ENCODE measurements at places on chromosomes 4 and X. TPM values are rescaled to one million over a fixed set of nuclear protein-coding genes. Genes with fewer than 3 reads are reported as not detected.

The SFRP2 gene
- total RNA-seq: 3.2 TPM

The LNX1 gene
- 19.8 TPM for total RNA-seq

The PAGE2B gene
- not detected for total RNA-seq

The CTAG2 gene
- not detected for total RNA-seq

The TLL1 gene
- total RNA-seq: 0.16 TPM

The SATL1 gene
- total RNA-seq: 0.51 TPM

The PGAM4 gene
- total RNA-seq: not detected

The ERAS gene
- 0.31 TPM for total RNA-seq

The KLB gene
- total RNA-seq: 0.43 TPM

The TLR3 gene
- total RNA-seq: not detected

The AMBN gene
- not detected for total RNA-seq

DNA sequence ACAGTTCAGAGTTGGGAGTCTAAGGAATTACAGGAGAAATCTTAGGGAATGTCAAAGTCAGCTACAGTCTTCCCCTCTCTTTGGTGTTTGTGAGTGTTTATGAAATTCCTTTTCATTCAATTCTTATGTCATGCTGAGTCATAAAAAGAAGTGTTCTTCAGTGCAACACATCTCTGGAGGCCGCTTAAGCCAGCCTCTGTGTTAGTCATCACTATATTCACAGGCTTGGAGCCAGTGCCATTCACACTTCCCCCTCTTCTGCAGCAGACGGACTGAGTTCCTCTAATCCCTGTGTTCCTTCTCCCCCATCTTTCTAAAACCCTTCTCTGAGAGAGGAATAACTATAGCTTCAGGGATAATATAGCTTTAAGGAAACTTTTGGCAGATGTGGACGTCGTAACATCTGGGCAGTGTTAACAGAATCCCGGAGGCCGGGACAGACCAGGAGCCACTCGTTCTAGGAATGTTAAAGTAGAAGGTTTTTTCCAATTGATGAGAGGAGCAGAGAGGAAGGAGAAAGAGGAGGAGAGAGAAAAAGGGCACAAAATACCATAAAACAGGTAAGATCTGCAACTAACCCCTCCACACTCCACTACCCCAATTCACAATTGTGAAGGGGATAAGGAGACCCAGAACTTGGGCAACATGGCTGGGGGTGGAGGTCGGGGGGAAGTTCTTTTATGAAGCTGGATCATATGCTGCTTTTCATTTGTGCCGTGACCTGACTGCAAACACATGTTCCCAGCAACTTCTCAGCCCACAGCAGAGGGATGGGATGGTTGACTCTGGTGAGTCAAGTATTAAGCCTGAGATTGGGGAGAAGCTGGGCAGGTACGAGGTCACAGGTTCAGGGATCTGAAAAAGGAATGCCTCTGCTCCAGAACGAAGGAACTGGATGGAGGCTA lies at the start of gene SRPX2:
Gene SRPX2 (plus strand): TSS at position 244 of the 905 bp plus-strand sequence. CDS start 2,124 bp downstream, outside the sequence.
- H3K4me1 ChIP-seq: peaks cover 20% of the 10 kb centered on the region
- DNase-seq: no peak
- no peak within 1 kb of the TSS for H3K4me3 ChIP-seq
- no peaks in the 10 kb centered on the region for H3K36me3 ChIP-seq

- no peaks in the 10 kb centered on the region for H3K27me3 ChIP-seq
- no peaks in the 10 kb centered on the region for H3K4me1 ChIP-seq
- H3K36me3 ChIP-seq: peaks cover 8% of the 10 kb centered on the region
- DNase-seq: no peak
Observed at GRCh38 chrX:101117701-101118100, 19.7 kb downstream of the CENPI start.

- DNase-seq: no peak
- no peaks in the 10 kb centered on the region for H3K36me3 ChIP-seq
- peak overlapping the region; percentile 96 for H3K4me3 ChIP-seq
- peaks cover 15% of the 10 kb centered on the region for H3K4me1 ChIP-seq
- H3K27ac ChIP-seq: peak overlapping the region; percentile 99
Observed at GRCh38 chrX:118347131-118347530, 1.2 kb downstream of the WDR44 start.

DNA sequence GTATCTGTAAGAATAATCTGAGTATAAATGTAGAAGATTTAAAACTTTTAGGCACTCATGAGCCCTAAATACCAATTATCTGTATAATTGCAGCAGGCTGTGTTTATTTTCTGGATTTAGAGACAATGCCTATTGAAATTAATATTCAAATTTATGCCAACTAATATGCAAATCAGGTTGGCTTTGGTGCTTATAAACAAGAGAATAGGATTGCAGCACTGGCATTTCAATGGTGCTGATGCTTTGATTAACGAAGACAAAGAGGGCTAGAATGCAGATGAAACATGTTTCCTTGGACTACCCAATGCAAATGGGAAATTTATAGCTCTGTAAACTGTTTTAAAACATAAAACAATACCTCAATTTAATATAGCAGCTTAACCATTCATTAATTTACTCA lies 70.7 kb upstream of the GATB start:
- H3K4me3 ChIP-seq: no peak overlapping the region
- H3K4me1 ChIP-seq: no peaks in the 10 kb centered on the region
- H3K36me3 ChIP-seq: no peaks in the 10 kb centered on the region
- no peak for DNase-seq
- H3K27ac ChIP-seq: no peak overlapping the region

DNA sequence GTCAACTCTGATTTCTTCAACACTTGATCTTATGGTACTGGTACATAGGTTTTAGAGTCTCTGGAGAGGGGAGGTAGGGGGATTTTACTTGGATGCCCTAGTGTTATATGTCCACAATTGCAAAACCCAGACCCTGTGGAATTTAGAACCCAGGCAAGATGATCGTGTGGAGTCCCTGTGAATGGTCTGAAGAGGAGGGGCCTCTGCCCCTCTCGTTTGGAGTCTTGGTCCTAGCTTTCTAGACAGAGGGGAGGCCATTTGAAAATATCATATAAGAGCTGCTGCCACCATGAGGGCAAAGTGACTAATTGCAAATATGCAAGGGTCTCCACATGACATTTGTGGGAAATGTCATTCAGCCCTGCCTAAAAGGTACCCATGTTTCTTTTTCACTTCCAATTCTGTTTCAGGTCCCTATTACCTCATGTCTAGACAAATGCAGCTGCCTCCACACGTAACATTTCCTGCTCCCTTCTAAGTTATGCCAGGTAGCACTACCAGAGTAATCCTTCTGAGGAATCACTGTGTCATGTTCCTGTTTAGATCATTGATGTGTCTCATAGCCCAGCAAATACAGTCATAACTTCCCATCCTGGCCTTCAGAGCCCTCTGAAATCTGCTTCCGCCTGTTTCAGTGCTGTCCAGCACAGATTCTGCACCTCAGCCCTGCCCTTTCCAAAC lies 126.8 kb downstream of the KLHL8 start:
- H3K4me1 ChIP-seq: peaks cover 16% of the 10 kb centered on the region
- no peak overlapping the region for H3K27ac ChIP-seq
- peaks cover 16% of the 10 kb centered on the region for H3K36me3 ChIP-seq

DNA sequence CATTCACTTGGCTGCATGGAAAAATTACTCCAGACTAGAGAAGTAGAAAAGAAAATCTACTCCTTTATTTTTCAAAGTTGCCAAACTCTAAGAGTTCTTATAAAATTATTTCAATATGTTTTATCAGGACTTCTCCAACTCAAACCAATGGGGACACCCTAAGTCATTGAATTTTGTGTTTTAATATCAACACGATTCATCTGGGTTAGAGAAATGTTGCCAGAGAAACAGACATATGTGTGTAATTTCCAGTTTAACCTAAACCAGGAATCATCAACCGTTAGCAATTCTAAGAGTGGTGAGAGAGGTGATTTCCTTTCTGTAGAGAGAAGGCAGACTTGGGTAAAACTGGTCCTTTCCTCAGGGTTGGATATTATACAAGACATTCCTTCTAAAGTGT lies 291.8 kb downstream of the LDB2 start:
- no peak for DNase-seq
- no peak overlapping the region for H3K4me3 ChIP-seq
- H3K4me1 ChIP-seq: no peaks in the 10 kb centered on the region
- H3K36me3 ChIP-seq: no peaks in the 10 kb centered on the region
- no peak overlapping the region for H3K27ac ChIP-seq

DNA sequence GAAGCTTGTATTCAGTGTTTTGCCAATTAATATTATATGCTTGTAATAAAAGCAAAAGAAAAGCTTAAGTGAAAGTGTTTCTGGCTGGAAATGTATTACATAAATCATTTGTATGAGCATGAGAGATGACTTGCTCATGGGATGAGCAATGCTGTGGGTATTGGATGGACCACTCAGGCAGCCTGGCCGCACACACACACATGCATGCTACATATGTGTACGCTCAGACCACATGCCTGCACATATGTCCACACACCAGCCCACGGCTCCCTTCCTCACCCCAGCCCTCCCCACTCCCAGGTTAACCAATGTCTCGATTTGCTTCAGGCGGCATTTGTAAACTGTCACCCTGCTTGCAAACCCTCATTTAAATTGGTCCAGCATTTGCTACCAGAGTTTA lies 55.9 kb downstream of the CPLX1 start:
- no peak for DNase-seq
- no peaks in the 10 kb centered on the region for H3K27me3 ChIP-seq
- peaks cover 3% of the 10 kb centered on the region for H3K4me1 ChIP-seq

DNA sequence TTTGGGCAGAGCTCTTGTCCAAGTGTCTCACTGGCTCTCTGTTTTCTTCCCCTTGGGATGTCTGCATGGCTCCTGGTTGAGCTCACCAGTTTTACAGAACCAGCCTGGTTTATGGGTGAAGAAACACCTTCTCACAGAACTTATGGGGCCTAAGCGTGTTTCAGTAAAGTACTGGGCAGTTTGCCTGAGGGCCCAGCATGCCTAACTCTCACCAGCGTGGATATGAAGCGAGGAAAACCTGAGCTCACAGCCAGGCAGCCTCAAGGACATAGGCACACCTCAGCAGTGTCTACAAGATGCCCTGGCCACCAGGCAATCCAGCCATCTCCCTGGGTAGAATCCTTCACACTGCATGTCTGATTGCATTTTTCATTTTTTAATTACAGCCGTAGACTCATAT lies 9.2 kb downstream of the NHSL2 start:
- no peak overlapping the region for H3K4me3 ChIP-seq
- no peak for DNase-seq
- peaks cover 4% of the 10 kb centered on the region for H3K4me1 ChIP-seq
- H3K36me3 ChIP-seq: no peaks in the 10 kb centered on the region
- H3K27me3 ChIP-seq: no peaks in the 10 kb centered on the region
- H3K27ac ChIP-seq: no peak overlapping the region

- H3K4me3 ChIP-seq: no peak overlapping the region
- no peak overlapping the region for H3K27ac ChIP-seq
- H3K27me3 ChIP-seq: peaks cover 8% of the 10 kb centered on the region
- H3K4me1 ChIP-seq: peaks cover 12% of the 10 kb centered on the region
- no peaks in the 10 kb centered on the region for H3K36me3 ChIP-seq
Observed at GRCh38 chr4:153081006-153081580, 123.2 kb upstream of the TRIM2 start.

DNA sequence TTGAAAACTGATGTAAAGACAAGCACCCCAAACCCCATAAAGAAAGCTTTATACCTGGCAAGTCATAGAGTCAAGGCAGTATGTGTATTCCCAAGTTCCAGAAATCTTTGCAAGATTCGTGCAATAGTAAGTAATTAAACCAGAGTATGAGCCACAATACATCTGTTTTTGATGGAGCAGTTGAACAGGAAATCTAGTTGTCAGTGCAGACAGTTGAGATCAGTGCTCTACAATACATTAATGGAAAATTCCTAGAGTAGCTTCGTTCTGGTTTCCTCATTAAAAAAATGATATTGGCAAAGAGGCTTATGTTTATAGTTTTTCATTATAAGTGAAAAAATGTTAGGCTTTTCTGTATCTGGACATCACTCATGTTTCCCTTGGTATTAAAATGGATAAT lies 575.3 kb downstream of the TRIML1 start:
- DNase-seq: no peak
- peaks cover under 1% of the 10 kb centered on the region for H3K4me1 ChIP-seq
- H3K27me3 ChIP-seq: no peaks in the 10 kb centered on the region

GRCh38 chr4:144362366-144362765 lies 221.8 kb upstream of the GYPA start:
- no peak for DNase-seq
- no peaks in the 10 kb centered on the region for H3K36me3 ChIP-seq
- no peak overlapping the region for H3K27ac ChIP-seq
- H3K27me3 ChIP-seq: peaks cover 5% of the 10 kb centered on the region
- no peak overlapping the region for H3K4me3 ChIP-seq
- peaks cover 1% of the 10 kb centered on the region for H3K4me1 ChIP-seq

GRCh38 chrX:109847257-109848187 lies 114.5 kb upstream of the ACSL4 start:
- peak overlapping the region; percentile 51 for H3K27ac ChIP-seq
- peaks cover 22% of the 10 kb centered on the region for H3K4me1 ChIP-seq
- H3K4me3 ChIP-seq: no peak overlapping the region
- H3K36me3 ChIP-seq: no peaks in the 10 kb centered on the region

DNA sequence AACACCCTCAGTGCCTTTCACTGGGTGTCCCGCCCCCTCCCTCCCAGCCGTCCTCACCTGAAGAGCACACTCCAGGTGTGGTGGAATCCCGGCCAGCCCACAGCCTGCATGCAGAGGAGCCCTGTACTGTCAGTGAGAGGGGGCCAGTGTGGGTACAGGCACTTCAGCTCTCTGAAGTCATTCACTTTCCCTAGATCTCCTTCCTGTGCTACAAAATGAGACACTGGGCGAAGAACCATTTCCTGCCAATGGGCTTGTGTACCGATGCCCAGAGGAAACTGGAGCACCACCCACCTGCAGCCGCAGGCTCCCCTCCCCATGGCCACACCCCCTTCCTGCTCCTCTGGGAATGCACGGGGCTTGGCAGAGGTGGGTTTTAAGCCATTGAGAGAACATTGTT lies 73.9 kb upstream of the C4orf50 start:
- H3K4me1 ChIP-seq: no peaks in the 10 kb centered on the region
- H3K4me3 ChIP-seq: no peak overlapping the region
- no peak overlapping the region for H3K27ac ChIP-seq
- DNase-seq: no peak
- peaks cover 27% of the 10 kb centered on the region for H3K27me3 ChIP-seq

GRCh38 chrX:104118765-104119164 lies 6.4 kb downstream of the ZCCHC18 start:
- DNase-seq: no peak
- no peak overlapping the region for H3K27ac ChIP-seq
- H3K4me1 ChIP-seq: peaks cover 1% of the 10 kb centered on the region
- H3K36me3 ChIP-seq: no peaks in the 10 kb centered on the region
- no peak overlapping the region for H3K4me3 ChIP-seq

All from progenitor cell of endocrine pancreas (in vitro differentiated cells).